ENCODE measurements at places on chromosomes 6 and 20.
A peak's percentile ranks its signal among the peaks of the same experiment; 100 is the strongest.

DNA sequence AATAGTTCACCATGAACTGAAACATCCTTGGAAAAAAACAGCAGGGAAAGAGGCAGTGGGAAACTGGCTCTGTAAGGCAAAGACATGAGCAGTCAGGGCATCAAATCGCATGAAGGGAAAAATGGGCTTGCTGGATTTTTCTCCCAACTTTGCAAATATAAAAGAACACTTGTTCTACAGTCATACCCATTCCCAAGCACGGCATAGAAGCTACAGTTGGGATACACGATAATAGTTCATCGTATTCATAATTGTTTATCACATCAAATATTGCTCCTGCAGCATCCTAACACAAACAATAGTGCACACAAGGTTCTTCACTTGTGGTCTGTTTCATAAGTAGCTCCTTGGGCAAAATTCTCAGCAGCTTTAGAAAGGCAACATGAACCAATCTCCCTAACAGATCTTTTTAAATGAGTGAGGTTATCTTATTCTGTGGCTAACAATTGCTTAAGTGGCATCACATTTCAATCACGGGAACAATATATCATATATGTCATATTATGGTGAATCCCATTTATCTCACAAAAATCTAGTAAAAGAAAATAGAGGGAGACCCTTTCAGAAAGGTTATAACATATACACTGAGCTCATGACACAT, 243.9 kb downstream of the PKHD1 start:
- DNase-seq, result peak; percentile 53

DNA sequence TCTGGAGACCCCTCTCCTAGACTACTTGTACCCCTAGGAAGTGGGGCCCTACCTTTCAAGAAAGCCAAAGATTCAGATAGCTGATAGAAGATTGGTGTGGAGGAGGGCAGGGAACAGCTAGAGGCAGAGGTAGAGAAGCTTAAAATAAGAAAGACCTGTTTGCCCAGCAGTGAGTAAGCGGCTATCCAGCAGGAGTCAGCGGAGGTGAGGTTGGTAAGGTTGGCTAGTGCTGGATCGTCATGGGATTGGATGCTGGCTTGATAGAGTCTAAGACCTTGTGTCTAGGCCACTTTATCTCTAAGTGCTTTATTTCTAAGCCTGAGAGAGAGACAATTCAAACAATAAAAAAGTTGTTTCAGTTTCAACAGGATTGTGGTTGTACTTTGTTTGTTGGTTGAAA, 19.1 kb downstream of the ANKS1A start:
- DNase-seq, result no peak

DNA sequence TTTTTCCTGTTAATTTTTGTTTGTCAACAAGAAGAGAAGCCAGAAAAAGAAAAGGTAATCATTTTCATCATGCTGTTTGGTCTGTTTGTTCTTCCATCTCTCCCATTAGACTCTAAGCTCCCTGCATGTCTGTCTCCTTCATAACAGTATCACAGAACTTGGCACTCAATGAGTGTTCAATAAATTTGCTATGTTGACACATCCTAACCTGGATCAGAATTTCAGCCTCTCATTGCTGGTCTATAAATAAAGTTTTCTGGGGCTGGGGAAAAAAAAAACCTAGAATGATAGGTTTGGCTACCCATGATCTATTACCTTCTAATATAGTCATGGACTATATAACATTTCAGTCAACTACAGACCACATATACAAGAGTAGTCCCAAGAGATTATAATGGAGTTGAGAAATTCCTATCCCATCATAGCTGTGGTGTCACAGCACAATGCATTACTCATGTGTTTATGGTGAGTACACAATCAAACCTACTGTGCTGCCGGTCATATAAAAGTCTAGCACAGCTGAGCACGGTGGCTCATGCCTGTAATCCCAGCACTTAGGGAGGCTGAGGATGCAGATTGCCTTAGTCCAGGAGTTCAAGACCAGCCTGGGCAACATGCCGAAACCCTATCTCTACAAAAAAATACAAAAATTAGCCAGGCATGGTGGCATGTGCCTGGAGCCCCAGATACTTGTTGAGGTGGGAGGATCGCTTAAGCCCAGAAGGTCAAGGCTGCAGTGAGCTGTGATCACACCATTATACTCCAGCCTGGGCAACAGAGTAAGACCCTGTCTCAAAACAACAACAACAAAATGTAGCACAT, 5.9 kb downstream of the NUDT3 start:
- no peak for DNase-seq

DNA sequence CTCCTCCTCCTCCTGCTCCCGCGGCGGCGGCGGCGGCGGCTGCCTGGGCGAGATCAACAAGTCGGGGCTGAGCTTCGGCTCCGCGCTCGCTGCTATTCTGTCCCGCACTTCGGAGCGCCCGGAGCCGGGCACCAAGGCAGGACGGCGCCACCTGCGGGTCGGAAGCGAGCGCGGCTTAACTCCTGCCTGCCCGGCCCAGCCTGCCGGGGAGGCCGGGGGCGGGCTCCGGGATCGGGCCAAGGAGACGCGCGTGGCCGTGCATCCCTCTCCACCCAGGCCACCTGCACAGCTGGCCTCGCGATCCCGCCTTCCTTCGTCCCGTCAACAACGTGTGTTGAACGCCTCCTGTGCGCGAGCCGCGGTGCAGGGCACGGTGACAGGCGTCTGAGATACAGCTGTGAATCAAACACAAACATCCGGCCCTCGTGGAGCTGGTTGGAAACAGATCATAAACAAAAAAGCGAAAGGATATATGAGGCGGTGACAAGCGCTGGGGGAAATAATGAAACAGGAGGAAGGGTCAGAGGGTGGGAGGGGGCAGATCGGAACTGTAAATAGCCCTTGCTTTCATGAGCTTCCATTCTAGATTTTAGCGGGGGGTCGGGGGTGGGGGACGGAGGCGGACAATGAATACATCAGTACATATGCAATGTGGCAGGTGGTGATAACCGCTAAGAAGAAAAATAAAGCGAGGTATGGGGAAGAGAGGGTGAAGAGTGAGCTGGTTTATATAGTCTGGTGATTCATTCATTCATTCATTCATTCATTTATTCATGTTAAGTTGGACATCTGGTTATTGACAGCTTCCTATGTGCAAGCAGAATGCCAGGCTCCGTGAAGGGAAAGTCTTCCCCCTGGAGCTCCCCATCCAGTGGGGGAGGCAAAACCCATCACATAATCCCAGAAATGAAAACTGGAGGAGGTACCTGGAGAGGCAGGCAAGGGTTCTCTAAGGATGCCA, 2.0 kb upstream of the KCNB1 start:
- peak; percentile 84 for DNase-seq

- no peak for DNase-seq
Measured at GRCh38 chr20:8401556-8401955, 269.5 kb downstream of the PLCB1 start.

- DNase-seq, result no peak
Measured at GRCh38 chr6:52304983-52305390, 20.4 kb upstream of the MCM3 start.

- DNase-seq, result no peak
Measured at GRCh38 chr6:114084327-114084890, 113.5 kb upstream of the HDAC2 start.

- DNase-seq, result no peak
Measured at GRCh38 chr6:169388395-169389166, 134.9 kb upstream of the THBS2 start.

GRCh38 chr6:30877419-30878262, 6.7 kb upstream of the DDR1 start:
- peak; percentile 82 for DNase-seq

- no peak for DNase-seq
Measured at GRCh38 chr6:123533862-123534648, 102.7 kb downstream of the TRDN start.

GRCh38 chr6:17552861-17553260, 47.2 kb upstream of the FAM8A1 start:
- no peak for DNase-seq

- DNase-seq, result no peak
Measured at GRCh38 chr20:51154708-51155690, 132.1 kb upstream of the KCNG1 start.

- DNase-seq, result no peak
Measured at GRCh38 chr20:62828511-62829230, 11.8 kb downstream of the COL9A3 start.

DNA sequence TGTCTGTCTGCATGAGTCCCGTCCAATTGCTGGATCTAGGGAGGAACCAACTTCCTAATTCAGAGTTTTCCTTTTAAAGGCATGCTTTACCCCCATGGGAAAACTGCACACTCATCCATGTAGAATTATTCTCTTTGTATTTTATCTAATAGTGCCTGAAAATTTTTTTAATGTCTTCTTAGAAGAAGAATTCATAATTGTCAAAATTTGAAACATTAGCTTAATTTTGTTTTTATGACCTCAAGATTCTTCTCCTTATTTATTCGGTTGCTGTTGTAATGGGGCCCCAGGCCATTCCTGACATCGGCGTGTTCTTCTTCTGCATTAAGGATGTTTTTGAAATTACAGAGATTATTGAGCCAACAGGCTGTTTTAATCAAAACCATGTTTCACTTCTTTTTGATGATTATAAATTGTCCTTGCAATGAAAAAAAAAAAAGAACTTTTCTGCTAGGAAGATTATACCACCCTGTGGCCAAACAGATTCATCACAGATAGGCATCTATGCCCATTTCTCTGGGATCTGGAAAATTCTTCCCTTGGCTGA, 100.3 kb downstream of the ZNF217 start:
- DNase-seq, result no peak

GRCh38 chr6:56787209-56787608, 144.5 kb upstream of the DST start:
- DNase-seq, result no peak

DNA sequence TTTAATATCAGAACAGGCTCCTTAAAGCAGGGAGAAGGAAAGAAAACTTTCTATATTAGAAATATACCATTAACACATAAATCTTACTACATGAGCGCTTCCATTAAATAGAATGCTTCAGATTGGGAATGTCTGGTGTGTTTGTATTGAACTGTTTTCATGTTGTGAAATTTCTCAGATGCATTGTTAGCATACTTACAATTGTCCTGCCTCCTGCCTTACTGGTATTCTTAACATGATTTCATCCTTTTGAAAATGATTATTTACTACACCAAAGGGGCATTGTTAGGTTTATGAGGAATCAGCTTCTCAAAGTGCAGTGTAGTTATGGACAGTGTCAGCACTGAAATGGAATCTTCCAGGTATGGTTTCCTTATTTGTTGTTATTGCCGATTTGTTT, 145.6 kb downstream of the MTFR2 start:
- no peak for DNase-seq

DNA sequence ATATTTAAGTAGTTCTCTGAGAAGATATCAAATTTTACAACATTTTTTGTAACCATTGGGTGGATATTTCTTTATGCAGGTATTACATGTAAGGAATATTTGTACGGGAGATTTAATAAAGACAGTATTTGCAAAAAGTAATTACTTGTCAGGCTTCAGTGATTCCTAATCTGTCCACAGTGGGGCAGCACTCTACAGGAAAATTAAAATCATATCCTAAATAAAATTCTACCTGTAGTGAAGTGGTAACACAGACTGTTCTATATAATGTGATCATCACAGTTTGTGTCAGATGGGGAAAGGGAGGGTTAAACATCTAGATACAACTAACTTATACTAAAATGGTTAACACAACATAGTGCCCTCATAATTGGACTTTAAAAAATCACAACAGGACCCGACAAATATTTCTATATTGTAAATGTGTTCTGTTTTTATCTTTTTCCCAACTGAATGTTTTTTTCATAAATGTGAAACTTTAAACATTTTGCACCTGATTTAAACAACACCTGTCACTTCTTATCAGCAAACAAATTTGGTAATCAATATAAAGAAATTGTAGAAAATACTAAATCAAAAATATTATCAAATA, 145.6 kb upstream of the MANEA start:
- peak; percentile 40 for DNase-seq

DNA sequence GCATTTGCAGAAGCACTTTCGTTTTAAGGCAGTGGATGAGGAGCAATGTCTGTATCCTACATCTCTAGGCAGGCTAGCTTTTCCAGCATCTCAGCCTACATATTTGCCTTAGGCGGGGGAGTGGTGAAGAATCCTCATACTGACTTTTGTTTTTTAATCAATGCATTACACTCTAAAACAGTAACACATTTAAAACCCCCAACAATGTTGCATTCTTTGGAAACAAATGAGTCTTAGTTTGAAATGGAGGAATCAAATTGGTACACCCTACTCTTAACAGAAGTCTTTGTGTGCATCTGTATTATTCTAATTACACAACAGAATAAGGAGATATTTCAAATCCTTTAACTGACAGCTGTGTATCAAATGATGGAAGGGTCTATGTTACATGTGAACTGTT, 9.0 kb downstream of the NKAIN2 start:
- no peak for DNase-seq

DNA sequence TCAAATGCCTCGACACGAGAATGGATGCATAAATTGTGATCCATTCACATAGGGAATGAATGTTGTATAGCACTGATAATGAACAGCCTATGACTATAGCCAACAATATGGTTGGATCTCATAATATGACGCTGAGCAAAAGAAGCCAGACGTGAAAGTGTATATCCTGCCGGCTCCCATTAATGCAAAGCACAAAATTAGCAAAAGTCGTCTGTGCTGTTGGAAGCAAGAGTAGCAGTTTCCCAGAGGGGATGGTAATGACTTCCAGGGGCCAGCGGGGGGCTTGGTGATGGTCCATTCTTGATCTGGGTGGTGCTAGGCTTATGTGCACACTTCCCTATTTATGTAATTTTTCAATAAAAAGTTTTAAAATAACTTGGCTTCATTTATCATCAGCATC, 1.0 kb upstream of the TAGAP start:
- DNase-seq, result no peak

DNA sequence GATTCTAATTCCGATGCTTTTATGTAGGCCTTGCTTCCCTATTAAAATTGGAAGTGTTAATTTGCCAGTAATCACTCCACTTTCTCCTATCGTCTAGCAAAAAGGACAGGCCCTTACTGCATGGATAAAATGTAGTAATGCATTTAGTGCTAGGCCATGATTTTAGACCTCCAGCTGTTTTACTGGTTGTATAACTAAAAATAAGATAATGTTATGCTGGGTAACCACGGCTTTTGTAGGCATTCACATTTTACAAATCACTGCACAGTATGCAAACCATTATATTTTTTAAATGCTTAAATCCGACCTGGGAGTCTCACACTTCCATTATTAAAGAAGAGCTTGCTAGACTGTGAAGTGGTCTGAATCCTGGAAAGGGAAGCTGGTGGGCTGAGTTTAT, 179.5 kb downstream of the TFAP2A start:
- no peak for DNase-seq

DNA sequence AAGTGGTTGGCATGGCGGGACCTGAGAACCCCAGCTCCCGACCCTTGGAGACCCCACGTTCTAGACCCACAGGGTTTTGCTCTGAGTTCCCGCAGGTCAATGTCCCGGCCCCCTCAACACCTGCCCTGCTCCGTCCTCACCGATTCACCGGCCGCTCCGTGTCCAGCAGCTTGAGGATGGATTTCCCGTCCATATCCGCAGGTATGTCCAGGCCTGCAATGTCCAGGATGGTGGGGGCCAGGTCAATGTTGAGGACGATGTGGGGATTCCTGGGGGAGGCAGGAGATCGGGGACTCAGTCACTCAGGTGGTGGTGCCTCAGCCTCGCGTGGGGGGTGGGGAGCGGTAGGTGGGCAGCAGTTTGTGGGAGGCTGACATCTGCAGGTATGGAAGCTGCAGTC, 106.7 kb downstream of the SULF2 start:
- DNase-seq, result no peak
